ENCODE measurements at places on chromosomes 4 and X. TPM values are rescaled to one million over a fixed set of nuclear protein-coding genes. Genes with fewer than 3 reads are reported as not detected.

DNA sequence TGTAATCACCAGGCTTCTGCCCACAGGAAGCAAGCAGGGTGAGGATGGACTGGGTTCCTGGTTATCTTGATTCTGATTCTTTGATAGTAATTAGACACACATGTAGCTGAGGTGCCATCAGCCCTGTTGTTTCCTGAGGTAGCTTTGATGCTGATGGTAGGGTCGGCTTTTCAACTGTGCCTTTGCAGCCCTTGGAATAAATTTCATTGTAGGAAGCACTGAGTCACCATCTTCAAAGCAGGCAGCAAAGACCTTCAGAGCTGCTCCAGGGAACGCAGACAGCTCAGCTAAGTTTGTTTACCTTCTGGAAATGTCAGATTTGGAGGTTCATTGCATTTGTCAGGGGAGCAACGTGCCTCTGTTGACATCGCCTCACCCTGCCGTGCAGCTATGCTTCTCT, 135.4 kb downstream of the ASMT start:
- no peak for DNase-seq

Gene TMEM31
- polyA plus RNA-seq: 1.7 TPM

DNA sequence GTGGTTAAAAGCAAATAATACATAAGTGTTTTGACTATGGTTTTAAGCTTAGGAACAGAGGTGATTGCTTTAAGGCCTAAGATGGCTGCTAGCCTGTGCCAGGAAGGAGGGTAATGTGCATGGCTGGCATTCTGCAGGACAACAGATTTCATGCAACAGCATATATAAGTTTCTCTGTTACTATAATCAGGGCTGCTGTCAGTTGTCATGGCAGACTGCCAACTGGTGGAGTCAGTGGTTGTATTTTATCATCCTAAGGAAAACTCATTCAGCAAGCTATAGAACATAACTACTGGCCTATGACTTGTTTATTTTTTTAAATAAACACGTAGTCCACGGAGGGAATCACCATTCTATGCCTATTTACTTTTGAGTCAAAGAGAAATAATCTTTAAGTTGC, 77.7 kb upstream of the DCAF8L1 start:
- no peak for DNase-seq

Gene SSX2B
- not detected for polyA plus RNA-seq

Gene MAPK10
- polyA plus RNA-seq: 58.7 TPM

GRCh38 chr4:108730579-108730978, 32.3 kb downstream of the ETNPPL start:
- no peak for DNase-seq

Gene ADH7
- polyA plus RNA-seq: not detected

DNA sequence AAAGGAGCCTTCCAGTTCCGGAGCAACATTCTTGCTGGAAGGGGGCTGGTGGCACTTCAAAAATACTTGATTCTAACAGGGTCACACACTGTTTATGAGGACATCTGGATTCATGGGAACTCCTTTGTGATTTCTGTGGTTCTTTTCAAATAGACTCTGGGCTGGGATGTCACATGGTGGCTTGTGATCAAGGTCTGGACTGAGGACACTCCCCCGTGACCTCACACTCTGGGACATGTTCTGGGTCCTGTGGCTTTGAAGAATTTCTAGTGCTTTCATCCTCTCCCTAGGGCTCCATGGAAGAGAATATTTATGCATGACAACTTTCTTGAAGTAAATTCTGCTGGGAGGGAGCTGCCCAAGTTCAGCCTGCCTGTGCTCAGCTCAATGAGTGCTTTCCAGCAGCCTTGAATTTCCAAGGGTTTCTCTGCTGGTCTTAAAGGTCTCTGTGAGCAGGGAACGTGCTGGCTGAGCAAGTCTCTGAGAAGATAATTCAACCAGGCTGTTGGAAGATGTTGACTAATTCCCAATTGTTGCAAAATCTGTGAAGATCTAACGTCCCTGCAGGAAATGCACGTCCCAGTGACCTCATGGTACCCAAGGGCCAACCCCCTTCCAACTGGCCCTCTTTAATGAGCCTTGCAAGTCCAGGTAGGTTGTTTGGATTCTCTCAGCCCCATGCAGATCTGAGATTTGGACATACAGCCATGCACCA, 36.3 kb downstream of the GPR143 start:
- DNase-seq: no peak

DNA sequence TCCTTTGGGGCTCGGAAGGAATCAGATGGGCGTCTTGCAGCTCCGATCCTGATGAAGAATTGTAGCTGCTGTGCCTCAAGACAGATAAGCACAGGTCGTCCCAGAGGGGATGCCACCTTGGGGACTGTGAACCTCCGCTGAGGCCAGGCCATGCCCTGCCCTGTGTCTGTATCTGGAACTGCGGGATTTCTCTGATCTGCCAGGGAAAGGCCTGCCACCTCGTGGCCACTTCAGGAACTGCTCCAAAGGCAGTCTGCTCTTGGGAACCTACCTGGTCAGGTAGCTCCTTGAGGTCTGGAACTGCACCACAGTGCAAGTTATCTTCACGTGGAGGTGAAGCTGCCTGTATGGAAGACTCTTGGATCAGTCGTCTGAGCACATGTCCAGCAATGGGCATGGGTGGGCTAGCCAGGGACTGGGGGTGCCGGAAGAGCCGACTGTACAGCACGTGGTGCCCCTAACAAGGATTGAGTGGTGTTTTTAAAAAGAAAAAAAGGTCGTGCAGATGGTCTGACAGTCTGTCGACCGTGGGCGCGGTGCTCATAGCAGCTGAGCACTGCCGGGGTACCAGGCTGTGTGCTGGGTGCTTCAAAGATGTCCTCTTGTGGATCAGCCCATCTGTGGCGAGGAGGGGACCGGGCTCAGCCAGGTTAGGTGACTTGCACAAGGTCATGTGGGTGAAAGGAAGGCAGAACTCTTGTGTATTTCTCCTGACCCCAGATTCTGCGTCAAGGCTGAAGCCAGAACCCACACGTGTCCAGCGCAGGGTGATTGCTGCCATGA, 3.1 kb upstream of the GRPEL1 start:
- peak; percentile 67 for DNase-seq

- no peak for DNase-seq
Measured at GRCh38 chrX:77564823-77565222, 117.6 kb downstream of the FGF16 start.

- no peak for DNase-seq
Measured at GRCh38 chr4:153458969-153459368, 7.2 kb upstream of the TMEM131L start.

Gene MAGEA9B
- polyA plus RNA-seq: not detected

Gene MAGEB10
- polyA plus RNA-seq: not detected

Gene ADH1C
- 143 TPM for polyA plus RNA-seq

GRCh38 chrX:96183843-96184242, 500.8 kb upstream of the DIAPH2 start:
- no peak for DNase-seq

DNA sequence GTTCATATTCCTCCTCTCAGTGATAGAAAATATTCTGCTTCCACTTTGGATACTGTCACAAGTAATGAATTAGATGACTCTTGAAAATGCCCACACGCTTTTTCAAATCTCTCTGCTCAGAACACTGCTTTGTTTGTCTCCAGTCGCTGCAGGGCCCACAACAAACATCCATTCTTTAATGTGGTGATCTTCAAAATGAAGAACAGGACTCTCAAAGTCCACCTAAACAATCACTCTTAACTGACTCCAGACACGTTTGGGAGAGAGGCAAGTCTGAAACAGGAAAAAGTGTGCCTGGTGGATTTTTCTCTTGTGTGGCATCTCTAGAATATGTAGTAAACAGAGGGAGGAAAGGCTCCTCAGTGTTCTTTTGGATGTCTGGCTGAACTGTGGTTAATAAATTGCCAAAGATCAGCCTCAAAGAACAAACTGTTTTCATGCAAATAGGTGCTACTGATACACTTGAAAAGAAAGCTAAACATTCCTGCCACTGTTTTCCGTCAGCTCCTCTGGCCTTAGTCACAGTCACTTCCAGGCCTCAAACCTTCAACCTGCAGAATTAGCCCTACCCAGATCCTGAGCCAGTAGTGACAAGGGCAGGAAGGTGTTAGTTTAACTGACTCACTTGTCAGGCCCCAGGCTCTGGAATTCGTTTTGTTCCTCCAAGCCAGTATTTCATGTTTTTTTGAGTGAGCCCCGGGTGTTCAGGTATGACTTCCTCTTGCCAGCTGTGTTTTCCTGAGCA, 259.6 kb upstream of the GPC4 start:
- DNase-seq: no peak

DNA sequence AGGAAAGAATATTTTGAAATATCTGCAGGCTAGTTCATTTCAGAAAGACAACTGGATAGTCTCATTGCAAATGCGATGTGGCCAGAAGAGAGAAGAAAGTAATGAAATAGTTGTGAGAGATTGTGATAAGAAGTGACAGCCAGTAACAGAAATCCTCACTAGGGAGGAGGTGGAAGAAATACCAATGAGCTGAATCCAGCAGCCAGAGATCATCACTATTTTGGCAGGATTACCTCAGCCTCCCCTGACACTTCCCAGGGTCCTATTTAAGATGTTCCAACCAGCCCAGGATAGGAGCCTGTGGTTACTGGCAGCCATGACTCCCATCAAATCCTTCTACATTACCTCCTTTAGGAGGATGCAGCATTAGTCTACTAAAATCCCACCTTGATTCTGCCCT, 76.7 kb upstream of the ARHGAP24 start:
- DNase-seq: no peak

- DNase-seq: no peak
Measured at GRCh38 chr4:147644471-147644870, 27.3 kb downstream of the TMEM184C start.

- no peak for DNase-seq
Measured at GRCh38 chr4:61795998-61796397, 595.9 kb downstream of the ADGRL3 start.

DNA sequence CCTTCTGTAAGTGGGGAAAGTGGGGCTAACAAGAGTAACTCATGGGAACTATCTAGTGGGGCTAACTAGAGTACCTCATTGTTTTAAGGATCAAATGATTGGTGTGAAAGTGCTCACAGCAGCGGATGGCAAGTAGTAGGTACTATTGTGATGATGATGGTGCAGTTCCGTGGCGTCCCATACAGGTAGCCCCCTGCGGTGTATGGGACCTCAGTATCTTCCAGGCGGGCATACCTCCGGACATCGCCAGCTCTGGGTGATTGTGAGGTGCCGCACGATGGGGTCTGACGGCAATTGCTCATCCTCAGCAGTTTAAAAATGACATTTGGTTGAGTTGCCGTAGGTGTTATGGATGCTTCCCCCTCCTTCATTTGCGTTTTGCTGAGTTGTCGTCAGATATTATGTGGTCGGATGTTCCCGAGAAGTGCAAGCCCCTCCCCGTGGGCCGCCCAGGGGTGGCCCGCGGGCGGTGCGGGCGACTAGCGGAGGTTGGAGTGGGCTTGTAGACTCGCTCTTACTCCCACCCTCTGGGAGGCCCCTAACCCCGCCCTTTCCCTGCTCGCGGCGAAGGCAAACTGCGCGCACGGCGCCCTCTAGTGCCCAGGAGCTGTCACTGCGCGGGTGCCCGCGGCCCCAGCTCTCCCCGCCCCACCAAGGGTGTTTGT, 18.3 kb upstream of the GPR101 start:
- DNase-seq: peak; percentile 22

DNA sequence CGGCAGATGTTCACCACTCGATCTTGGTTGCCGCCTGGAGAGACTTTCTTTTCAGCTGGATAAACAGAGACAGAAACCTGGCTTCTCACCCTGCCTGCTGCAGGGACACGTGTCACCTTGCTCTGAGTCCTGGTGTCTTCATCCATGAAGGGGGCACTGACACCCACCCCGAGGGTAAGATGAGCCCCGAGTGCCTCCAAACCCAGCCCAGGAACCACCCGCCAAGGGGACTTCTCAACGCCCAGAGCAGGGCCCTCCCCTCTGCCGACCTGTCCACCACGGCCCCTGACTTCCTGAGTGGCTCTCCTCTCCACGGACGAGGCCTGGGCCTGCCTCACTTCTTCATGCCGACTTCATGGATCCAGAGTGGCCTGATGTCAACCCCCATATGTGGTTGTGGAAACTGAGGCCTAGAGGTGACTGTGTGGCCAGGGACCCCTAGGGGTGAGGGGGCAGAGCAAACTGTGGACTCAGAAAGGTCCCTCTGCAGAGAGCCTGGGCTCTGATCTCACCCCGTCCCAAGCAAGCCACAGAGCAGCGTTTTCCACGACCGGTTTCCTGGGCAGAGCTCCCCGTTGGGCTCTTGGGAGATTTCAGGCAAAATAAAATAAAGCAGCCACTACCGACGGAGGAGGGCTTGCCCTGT, 5.1 kb downstream of the ADRA2C start:
- no peak for DNase-seq

Gene SSX4
- polyA plus RNA-seq: not detected

DNA sequence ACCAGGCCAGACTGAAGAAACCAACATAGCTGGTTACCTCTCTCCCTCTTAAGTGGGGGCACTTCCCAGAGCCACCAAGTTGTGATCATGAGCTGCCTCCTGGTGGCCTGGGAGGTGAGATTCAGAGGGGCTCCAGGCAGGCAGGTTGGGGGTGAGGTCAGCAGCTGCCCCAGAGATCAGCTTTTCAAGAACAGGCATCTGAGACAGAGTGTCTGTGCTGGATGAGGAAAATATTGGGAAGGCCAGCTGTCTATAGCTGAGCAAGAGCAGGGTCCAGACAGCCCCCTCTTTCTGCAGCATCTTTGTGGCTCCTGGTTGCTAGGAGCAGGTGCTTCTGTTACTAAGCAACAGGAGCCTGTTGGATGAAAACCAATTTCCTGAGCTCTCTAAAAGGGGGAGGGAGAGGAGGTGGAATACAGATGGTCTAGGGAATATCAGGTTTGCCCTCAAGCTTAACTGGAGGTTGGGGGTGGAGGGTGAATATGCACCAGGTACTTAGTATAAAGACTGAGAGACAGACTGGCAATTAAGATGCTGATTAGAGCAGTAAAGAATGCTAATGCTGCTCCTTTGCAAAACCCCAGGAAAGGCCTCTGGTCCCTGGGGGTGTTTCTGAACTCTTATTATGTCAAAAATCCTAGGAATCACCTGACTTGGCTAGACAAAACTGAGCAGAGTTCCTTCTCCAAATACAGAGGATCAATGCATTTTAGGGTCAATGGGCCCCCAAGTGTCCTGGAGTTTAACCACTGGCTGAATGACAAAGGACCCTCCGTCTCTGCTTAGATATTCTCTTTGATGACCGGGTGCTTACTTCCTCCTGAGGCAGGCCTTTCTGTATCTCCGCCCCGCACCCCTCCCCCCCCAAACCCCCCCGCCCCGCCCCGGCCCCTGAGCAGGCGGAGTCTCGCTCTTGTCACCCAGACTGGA, 21.4 kb downstream of the ZCCHC13 start:
- DNase-seq: no peak

DNA sequence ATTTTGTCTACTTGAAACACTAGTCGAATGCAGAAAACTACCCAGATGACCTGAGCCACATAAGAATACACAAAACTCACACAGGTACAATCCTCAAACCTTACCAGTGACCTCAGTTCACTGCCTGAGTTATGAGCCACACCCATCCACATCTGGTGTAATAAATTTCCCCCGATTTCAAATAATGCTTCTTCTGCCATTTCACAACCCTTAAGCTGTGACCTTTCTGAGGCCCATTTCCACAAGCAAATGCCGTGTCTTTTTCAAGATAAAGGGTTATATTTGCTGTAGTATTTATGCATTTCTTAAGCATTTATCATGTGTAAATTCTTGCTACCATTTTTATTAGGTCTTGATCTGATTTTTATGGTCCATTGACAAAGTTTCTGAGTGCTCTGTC, 1.8 kb upstream of the ARHGEF38 start:
- DNase-seq: no peak
